ENCODE measurements at places on chromosomes 5 and 9.
A peak's percentile ranks its signal among the peaks of the same experiment; 100 is the strongest.

- no peak overlapping the region for H3K27ac ChIP-seq
- H3K4me3 ChIP-seq = no peak overlapping the region
- no peaks in the 10 kb centered on the region for H3K27me3 ChIP-seq
- peaks cover 6% of the 10 kb centered on the region for H3K4me1 ChIP-seq
Observed at GRCh38 chr5:17190799-17191391, 26.5 kb upstream of the BASP1 start.

DNA sequence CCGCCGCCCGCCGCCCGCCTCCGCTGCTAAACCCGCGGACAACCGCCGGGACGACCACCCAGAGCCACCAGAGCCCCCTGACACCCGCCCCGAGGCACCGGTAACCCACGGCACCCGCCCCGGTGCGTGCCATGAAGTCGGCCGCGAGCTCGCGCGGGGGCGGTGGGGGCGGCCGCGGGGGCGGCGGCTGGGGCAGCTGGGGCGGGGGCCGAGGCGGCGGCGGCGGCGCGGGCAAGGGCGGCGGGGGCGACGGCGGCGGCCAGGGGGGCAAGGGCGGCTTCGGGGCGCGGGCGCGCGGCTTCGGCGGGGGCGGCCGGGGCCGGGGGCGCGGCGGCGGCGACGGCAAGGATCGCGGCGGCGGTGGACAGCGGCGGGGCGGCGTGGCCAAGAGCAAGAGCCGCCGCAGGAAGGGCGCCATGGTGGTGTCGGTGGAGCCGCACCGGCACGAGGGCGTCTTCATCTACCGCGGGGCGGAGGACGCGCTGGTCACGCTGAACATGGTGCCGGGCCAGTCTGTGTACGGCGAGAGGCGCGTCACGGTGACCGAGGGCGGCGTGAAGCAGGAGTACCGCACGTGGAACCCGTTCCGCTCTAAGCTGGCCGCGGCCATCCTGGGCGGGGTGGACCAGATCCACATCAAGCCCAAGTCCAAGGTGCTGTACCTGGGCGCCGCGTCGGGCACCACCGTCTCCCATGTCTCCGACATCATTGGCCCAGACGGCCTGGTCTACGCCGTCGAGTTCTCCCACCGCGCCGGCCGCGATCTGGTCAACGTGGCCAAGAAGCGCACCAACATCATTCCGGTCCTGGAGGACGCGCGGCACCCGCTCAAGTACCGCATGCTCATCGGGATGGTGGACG lies 499 bp downstream of the FBLL1 start:
- no peaks in the 10 kb centered on the region for H3K36me3 ChIP-seq
- DNase-seq = no peak
- no peaks in the 10 kb centered on the region for H3K4me1 ChIP-seq

GRCh38 chr5:91018200-91018599 lies 364.9 kb downstream of the ARRDC3 start:
- H3K4me3 ChIP-seq = no peak overlapping the region
- DNase-seq = no peak
- H3K27ac ChIP-seq = no peak overlapping the region
- H3K36me3 ChIP-seq = no peaks in the 10 kb centered on the region

GRCh38 chr9:98874721-98875255 lies 67.3 kb downstream of the GALNT12 start:
- H3K4me3 ChIP-seq = no peak overlapping the region
- H3K27me3 ChIP-seq = no peaks in the 10 kb centered on the region
- H3K36me3 ChIP-seq = no peaks in the 10 kb centered on the region
- no peak overlapping the region for H3K27ac ChIP-seq
- H3K4me1 ChIP-seq = no peaks in the 10 kb centered on the region
- DNase-seq = no peak

DNA sequence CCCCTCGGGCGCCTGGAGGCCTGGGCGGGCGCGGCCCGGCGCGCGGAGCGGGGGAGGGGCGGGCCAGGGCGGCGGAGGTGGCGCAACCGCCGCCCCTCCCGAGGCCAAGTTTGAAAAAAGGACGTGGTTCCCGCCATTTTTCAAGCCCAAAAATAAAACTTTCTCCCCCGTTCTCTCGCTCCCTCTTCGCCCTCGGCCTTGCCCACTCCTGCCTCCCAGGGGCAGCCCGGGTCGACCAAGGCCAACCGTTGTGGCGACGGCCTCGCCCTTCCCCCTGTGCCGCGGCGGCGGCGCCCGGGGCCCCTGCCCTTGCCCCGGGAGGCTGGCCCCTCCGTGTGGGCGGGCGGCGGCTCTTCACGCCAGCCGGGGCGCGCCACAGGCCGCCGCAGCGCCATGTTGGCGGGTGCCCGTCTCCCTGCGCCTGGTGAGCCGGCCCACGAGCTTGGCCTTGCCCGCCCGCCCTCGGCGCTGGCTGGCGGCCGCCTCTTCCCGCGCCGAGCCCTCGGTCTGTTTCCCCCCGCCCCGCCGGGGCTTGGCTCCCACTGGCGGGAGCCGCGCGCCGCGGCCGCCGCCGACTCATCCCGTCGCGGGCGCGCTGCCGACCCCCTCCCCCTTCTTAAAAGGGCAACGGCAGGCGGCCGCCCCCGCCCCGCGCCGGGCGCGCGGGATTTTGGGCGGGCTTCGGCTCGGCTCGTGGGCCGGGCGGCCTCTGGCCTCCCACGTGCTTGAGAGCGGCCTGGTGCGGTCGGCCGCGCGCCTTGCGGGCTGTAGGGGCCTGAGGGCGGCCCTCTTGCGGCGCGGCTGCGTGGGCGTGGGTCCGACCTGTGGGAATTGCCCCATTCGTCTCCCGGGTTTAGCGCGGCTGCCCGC lies 1.3 kb downstream of the ANP32B start:
- H3K27ac ChIP-seq = peak overlapping the region; percentile 99
- H3K36me3 ChIP-seq = no peaks in the 10 kb centered on the region
- peak; percentile 77 for DNase-seq
- no peaks in the 10 kb centered on the region for H3K4me1 ChIP-seq
- peak overlapping the region; percentile 63 for H3K4me3 ChIP-seq

Measured in breast epithelium (tissue), 4 donors.